ENCODE measurements at places on chromosomes 4 and X. TPM values are rescaled to one million over a fixed set of nuclear protein-coding genes. Genes with fewer than 3 reads are reported as not detected.

OTC gene
- total RNA-seq, result not detected

SPANXN2 gene
- not detected for total RNA-seq

DNA sequence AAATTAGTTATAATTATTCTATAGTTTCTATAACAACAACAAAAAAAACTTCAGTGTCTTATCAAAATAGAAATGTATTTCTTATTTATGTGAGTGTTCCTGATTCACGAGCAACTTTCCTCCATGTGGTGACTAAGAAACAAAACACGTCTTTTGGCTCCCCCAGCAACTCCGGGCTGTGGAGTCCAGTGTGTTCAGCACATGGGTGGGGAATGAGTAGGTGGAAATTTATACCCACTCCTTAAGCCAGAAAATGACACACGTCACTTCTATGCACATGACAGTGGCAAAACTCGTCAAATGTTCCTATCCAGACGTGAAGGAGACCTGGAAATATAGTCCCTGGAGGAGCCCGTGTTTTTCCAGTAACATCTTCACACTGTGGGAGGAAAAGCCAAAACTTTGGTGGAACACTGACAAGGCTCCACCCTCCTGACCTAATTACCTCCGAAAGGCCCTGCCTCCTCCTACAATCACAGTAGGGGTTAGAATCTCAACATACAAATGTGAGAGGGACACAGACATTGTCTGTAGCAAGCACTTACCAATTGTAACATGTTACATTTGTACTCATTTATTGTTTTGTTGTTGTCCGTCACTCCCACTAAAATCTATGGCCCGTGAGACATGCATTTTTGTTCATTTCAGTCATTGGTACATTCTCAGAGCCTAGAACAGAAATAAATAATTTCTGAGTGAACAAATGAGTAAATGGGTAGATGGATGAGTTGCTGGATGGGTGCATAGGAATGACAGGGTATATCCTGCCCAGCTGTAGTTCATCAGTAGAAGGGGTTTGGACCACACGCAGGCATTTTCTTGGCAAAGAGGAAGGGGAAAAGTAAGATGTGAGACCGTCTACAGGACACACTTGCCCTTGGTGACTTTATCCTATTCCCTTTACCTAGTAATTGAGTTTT lies 605.8 kb upstream of the TENM3 start:
- no peak overlapping the region for H3K4me3 ChIP-seq
- H3K27ac ChIP-seq, result no peak overlapping the region
- DNase-seq, result no peak
- no peaks in the 10 kb centered on the region for H3K4me1 ChIP-seq

TDO2 gene
- total RNA-seq, result not detected

DNA sequence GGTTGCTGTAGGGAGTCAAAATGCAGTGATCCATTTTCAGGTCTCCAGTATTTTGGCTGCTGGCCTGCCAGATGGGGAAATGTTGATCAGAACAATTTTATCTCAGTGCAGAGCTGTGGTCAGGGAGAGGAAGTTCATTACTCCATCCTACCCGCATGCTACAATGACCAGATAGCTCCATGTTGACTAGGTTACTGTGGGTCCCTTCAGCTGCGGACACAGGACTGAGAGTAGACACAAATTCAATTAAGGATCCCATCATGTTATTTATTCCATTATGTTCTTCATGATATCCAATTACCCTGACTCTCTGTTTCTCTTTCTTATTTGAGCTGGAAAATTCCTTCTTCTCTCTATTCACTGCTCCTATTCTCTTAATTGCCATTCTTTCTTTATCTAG lies 16.3 kb downstream of the SYNPO2 start:
- H3K27me3 ChIP-seq, result peaks cover 9% of the 10 kb centered on the region
- no peaks in the 10 kb centered on the region for H3K36me3 ChIP-seq
- H3K4me3 ChIP-seq, result no peak overlapping the region
- DNase-seq, result no peak
- no peaks in the 10 kb centered on the region for H3K4me1 ChIP-seq

DNA sequence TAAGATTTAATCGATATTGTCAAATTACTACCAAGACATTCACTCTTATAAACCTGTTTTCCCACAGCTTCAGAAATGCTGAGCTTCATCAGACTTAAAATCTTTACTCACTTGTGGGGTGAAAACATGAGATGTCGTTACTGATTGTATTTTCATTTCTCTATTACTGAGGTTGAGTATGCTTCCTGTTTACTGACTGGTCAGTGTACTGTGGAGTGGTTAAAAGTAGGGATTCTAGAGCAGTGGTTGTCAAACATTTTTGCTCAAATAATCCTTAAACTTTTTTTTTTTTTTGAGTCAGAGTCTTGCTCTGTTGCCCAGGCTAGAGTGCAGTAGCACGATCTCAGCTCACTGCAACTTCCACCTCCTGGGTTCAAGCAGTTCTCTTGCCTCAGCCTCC lies 50.3 kb downstream of the NSUN7 start:
- no peaks in the 10 kb centered on the region for H3K36me3 ChIP-seq
- H3K4me3 ChIP-seq, result no peak overlapping the region
- H3K4me1 ChIP-seq, result no peaks in the 10 kb centered on the region
- DNase-seq, result no peak
- H3K27me3 ChIP-seq, result peaks cover 7% of the 10 kb centered on the region
